ENCODE measurements at places on chromosomes 11 and 22.

- ATAC-seq = no peak
These were observed 10.4 kb upstream of the RASL10A start for GRCh38 chr22:29325785-29326315.

DNA sequence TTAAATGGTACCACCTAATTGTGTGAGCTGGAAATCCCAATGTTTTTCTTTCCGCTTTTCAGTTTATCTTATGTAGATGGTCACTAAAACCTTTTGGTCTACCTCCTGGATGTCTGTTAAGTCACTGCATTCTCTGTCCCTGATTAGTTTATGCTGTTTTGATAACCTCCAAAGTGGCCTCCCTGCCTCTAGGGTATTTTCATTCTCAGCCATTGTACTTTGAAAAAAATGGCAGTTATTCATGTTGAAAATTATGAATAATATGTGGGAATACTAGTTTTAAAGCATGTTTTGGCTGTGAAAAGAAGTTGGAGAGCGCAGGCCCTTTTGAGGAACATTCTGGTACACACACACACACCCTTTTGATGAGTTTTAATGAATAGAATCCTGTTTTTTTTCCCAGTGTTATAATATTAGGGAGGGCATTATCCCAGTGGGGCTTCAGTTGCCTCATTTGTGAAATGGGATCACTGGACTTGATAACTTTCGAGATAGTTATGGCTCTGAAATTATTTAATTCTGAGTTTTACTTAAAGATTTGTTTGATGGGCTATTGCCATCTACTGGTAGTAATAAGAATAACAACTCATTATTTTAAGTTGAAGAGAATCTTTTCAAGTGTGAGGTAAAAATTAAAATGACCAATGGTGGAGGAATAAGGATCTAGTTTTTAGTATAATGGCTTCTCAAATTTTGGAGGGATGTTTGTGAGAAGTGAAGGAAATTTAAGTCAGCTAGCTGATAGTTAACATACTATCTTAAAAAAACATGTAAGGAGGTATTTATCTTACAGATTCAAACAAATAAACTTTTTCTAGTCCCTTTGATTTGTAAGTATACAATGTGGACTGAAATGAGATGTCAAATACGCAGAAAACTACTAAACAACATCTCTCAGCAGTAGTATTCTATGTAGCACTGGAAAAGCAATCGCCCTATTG, 3.9 kb downstream of the FDX1 start:
- no peak for ATAC-seq

GRCh38 chr11:100484948-100485347, 202.1 kb upstream of the ARHGAP42 start:
- peak; percentile 71 for ATAC-seq

DNA sequence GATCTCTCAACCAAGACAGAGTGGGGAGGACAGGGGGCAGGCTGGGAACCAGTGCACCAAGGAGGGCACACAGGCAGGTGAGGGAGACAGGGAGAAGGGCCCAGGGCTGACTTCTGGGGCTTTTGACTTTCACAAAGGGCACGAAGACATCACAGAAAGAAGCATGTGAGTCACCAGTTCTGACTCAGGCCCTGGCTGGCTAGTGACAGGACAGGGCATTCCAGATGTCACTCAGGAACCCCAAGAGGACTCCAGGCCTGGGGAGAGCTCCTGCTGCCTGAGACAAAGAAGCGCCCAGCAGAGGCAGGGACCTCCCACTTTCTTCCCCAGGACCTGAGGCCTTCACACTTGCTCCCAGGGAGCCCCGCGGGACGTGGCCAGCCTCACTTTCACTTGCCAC, 497.2 kb downstream of the BUD13 start:
- ATAC-seq = peak; percentile 77

GRCh38 chr11:116986521-116987105, 111.6 kb downstream of the SIK3 start:
- peak; percentile 95 for ATAC-seq

DNA sequence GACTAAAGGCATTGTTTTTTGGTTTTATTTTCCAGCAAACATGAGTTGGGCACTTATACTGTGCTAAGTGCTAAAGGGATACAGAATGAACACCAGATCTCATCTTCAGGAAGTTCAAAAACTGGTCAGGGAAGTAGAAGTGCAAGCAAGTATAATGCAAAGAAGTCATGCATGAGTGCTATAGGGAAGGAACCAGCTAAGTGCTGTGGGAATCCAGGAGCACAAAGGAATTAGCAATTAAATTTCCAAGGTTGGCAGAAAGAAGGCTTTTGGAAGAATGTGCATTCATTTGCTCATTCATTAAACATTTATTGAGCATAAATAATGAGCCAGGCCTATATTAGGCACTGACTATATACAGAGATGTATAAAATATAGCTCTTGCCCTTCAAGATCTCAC, 143.7 kb upstream of the ARHGAP42 start:
- ATAC-seq = peak; percentile 53

DNA sequence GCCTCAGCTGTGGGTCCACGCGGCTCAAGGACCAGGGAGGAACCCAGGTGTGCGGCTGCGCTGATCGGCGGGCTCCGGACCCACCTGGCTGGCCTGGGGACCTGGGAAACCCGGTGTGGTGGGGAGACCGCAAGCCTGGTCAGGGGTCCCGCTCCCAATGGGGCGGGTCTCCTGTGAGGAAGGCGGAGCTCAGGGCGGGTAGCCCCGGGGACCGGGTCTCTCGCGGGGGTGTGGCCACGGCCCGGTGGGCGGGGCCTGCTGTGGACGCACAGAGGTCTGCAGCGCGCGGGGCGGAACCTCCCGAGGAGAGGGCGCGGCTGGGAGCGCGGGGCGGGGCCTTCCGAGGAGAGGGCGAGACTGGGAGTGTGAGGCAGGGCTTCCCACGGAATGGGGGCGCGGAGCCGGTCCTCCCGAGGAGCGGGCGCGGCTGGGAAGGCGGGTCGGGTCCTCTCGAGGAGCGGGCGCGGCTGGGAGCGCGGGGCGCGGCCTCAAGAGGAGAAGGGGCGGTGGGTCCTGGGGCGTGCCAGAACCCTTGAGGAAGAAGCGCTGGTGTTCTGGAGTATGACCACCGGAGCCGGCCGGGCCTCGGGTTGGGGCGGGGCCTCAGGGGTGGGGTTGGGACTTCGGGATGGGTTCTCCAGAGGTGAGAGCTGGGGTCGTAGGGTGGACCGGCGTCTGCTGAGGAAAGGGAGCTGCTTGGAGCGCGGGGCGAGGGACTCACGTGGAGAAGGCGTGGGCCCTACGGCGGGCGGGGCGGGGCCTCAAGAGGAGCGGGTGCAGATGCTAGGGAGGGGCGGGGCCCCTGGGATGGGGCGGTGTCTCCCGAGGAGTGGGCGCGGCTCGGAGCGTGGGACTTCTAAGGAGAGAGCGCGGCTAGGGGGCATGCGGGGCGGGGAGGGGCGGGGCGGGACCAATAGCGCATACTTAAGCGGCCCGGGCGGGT, 20.8 kb downstream of the DGCR6L start:
- ATAC-seq = peak; percentile 90
